AG08396 (cell line): ENCODE measurements at places on chromosomes 12 and 14.

- no peak for DNase-seq
Measured at GRCh38 chr14:23632461-23633159, 3.6 kb upstream of the DHRS2 start.

DNA sequence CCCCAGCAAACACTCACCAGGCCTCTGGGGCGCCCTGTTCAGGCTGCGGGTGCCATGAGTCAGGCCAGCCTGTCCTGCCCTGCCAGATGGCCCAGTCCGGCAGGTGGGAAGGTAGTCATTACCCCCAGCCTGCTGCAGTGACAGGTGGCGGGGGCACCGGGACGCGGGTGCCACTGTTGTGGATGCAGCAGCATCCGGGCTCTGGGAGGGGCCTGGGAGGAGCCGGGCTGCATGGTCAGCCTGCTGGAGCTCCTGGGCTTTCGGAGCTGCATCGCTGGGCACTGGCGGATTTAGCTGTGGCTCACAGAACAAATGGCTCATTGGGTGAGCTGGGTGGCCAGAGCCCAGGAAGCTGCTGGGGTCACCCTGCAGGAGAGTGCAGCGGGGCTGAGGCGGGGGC, 13.5 kb downstream of the CEP170B start:
- no peak for DNase-seq

GRCh38 chr14:46651526-46652144, at the start of gene RPL10L:
Gene RPL10L, minus strand, starts transcription at chr14:46651781. Its CDS starts 45 bp downstream, at chr14:46651736.
- no peak for DNase-seq

GRCh38 chr14:32576977-32577376, 247.9 kb downstream of the AKAP6 start:
- DNase-seq: no peak

DNA sequence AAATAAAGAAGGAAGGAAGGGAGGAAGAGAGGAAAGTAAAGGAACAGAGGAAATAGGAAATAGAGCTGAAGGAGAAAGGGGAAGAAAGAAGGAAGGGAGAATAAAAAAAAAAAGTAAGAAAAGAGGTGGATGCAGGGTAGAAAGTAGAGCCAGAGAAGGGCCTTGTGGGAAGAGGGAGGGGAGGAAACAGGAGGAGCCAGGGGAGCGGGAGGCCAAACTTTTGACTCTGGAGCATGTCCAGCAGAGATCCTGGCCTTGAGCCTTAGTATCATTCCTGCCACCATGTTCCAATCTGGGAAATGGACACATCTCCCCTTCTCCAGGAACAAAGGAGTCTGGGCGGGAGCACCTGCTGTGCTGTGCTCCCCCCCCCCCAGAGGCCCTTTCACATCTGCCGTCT, 11.1 kb upstream of the SMUG1 start:
- no peak for DNase-seq

GRCh38 chr14:30651937-30652336, 29.8 kb downstream of the SCFD1 start:
- no peak for DNase-seq

GRCh38 chr12:105120551-105120950, 13.0 kb downstream of the WASHC4 start:
- DNase-seq: no peak

DNA sequence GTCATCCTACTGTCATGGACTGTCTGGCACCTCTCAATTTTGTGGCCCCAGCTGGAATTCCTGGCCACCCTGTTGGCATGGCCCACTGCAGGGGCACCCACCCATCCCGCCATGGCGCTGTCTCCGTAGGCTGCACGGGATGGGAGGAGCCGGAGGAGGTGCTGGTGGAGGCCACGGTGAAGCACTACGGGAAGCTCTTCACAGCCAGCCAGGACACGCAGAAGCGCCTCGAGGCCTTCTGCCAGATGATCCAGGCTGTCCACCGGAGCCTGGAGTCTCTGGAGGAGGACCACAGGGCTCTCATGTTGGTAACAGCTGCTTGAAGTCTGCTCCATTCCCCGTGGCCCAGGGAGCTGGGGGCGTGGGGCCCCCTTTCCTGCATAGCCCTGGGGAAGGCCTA, 3.9 kb downstream of the CCDC197 start:
- no peak for DNase-seq

- peak; percentile 60 for DNase-seq
Measured at GRCh38 chr12:89529738-89530137, 3.9 kb upstream of the POC1B start.

DNA sequence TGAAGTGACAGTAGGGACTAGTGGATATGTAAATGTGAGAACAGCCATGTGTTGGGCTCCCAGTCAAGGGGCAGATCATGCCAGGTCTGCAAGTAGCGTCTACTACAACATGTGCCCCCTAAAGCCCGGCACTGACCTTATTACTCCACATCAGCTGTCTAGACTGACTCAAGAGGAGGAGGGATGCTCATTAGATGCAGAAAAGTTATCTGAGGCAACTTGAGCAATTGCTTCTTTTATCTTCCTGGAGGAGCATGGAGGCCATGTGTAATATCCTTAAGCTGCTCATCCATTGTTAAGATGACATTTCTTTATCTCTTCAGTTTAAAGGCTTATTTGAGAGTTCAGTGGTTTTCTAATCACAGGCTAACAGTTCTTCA, 404.7 kb upstream of the FLRT2 start:
- no peak for DNase-seq

DNA sequence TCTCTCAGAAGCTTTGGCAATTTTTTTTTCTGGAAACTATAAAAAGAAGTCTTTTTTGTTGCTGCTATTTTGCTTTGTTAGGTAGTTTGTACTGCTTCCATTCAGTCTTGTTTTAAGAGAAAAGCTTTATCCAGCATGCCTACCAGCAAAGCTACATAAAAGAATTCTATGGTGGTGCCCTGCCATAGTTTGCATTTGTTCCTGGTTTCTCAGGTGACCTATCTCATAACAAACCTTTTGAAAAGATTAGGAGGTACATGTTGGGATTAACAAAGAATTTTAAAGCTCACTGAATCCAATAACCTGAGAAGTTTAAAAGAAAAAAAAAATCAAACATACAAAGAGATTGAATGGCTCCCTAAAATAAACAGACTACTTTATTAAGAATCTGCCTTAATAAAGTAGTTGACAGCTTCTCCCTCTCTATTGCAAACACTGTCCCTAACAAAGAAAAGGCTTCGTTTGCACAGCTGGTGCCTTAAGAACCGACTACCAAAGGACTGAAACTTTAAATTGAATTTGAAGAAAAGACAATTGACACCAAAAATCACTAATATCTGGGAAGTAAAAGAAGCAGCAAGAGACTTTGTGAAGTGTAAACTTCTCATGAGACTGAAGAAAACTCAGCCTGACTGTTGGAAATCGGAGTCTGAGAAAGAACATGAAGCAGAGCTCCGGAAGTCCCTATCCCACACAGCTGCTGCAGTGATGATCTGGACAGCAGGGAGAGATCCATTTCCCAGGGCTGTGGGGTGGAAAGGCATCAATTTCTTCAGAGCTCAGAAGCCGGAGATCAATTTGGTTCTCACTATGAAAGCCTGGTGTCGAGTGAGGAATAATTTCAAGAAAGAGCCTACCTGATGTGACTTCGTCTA, 102.7 kb upstream of the PLEKHA5 start:
- no peak for DNase-seq

GRCh38 chr14:85016496-85016895, 513.4 kb upstream of the FLRT2 start:
- DNase-seq: no peak

DNA sequence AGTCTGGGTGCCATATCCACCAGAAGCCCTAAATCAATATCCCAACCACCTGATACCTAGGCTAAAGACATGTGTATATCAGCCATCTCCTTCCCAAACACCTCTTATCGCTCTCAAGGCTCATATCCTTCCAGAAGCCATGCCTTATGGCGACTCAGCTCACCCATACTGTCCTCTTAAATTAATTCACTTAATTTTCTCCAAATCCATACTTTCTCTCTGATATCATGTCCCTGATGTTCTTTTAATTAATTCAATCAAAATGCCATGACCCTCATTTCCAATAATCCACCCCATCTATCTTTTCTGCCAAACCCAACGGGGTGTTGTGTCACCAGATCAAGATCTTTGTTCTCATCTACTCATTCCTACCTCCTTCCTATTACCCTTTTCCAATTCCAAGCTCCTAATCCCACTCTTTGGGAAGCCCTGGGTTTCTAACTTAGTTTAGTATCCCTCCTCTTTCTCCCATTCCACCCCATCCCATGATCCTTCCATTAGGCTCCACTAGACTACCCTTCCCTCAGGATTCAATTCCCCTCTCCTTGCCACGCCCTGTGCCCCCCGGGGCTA, 723 bp downstream of the ATF7 start:
- DNase-seq: no peak

GRCh38 chr14:59484639-59485175, 390 bp downstream of the JKAMP start:
- DNase-seq: no peak

- peak; percentile 37 for DNase-seq
Measured at GRCh38 chr14:103393676-103394626, 8.7 kb downstream of the MARK3 start.

- DNase-seq: no peak
Measured at GRCh38 chr14:71943695-71944018, 11.4 kb downstream of the RGS6 start.

DNA sequence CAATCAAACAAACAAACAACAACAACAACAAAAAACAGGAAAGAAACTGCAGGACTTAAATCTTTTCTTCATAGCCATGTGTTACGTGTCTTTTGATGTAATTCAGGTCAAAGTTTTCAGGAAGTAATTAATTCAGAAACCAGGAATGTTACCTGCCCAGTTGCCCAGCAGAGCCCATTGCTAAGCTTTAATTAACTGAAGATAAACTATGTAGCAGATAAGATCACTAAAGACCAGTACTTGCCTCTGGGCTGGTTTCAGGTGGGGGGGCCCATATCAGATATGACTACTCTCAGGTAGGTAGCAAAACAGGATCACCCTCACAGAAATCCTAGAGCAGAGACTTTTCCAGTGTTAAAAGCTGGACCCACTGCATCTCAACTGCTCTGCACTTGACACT, 69.2 kb downstream of the LIN7A start:
- DNase-seq: no peak

GRCh38 chr12:89210277-89210676, 142.0 kb downstream of the DUSP6 start:
- no peak for DNase-seq

- DNase-seq: peak; percentile 50
Measured at GRCh38 chr14:93056166-93056839, 59.4 kb downstream of the ITPK1 start.

DNA sequence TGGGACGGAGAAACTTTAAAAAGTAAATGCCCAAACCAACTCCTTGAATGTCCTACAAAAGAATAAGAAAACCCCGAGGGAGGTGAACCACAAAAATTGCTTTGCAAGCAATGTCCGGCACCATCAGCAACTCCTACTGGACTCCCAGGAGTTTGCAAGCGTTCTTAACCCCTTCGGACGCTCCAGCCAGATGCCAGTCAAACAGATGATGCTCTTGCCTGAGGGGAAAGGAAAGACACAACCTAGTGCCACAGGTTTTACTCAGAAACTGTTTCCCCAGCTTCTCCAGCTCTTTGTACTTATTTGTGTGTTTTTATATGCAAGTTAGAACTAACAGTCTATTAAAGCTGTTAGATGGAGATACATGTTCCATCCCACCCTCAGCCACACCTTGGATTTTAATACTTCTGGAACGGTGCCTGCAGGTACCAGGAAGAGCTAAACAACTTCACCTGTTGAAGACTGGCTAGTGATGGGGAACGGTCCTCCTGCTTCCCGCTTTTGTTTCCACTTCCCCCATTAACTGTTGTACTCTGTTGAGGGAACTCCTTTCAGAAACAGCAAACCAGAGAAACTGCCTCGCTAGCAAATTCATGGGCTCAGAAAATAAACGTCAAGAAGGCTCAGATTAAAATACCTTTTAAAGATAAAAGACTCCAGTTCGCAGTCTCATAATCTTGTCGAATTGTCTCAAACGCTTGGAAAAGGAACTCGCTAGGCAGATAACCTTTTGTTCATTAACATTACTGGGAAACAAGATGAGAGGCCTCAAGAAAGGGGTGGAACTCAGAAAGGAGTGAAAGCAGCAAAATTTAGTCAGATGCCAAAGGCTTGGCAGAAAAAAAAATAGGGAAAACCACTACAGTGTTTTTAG, 1.1 kb upstream of the FERMT2 start:
- peak; percentile 72 for DNase-seq

- DNase-seq: no peak
Measured at GRCh38 chr12:131682510-131682895, 28.4 kb upstream of the SFSWAP start.

- DNase-seq: peak; percentile 71
Measured at GRCh38 chr12:13173012-13173932, 23.3 kb upstream of the EMP1 start.

DNA sequence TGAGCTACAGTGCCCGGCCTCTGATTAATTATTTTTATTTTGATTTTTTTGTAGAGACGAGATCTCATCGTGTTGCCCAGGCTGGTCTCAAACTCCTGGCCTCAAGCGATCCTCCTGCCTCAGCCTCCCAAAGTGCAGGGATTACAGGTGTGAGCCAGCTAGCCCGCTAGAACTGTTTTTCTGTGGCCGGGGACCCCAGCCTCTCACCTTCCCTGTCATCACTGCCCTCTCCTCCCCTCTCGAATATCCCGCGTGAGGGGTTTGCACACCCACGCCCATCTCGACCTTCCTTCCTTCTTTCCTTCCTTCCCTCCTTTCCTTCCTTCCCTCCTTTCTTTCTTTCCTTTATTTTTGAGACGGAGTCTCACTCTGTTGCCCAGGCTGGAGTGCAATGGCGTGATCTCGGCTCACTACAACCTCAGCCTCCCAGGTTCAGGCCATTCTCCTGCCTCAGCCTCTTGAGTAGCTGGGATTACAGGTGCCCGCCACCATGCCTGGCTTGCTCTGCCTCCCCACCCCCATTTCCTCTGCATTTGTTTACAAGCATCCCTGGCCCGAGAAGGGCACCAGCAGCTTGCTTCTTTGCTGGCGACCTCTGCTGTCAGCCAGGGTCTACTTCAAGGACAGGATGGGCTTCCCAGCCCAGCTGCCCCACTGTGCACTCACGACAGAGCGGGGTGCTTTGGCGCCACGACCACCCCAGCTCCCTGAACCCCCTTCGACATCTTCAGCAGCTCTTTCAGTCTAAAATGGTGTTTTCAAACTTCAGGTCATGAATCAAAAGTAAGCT, 4.3 kb upstream of the TRAF3 start:
- DNase-seq: no peak

DNA sequence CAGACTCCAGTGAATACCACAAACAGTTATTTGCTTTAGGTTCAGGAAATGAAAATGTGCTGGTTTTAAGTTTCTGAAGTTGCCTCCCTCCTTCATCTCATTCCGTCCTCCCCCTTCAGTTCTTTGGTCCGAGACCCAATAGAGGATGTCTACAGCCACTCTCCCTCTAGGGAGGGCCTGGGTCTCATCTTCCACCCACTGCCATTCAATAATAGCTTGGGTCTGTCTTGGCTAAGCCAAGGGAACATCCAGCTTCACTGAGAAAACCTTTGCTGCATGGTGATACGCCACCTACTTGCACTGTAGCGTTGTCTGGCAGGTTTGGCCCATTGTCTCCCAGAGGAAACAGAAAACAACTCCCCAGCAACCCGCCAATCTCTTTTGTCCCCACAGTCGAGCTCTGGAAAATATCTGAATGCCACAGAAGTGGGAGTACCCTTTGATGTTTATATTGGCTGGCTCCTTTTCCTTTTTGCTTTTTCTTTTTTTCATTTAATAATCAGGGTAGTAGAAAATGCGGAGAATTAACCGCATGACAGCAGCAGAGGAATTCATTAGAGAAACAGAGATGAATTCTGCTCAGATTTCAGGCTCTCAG, 380.1 kb downstream of the RAD51B start:
- no peak for DNase-seq

- no peak for DNase-seq
Measured at GRCh38 chr14:68141281-68142088, 321.9 kb downstream of the RAD51B start.

- DNase-seq: no peak
Measured at GRCh38 chr12:16348435-16349130, 1.1 kb downstream of the MGST1 start.
